AG09309 (cell line): ENCODE measurements at places on chromosomes 5 and 9.

DNA sequence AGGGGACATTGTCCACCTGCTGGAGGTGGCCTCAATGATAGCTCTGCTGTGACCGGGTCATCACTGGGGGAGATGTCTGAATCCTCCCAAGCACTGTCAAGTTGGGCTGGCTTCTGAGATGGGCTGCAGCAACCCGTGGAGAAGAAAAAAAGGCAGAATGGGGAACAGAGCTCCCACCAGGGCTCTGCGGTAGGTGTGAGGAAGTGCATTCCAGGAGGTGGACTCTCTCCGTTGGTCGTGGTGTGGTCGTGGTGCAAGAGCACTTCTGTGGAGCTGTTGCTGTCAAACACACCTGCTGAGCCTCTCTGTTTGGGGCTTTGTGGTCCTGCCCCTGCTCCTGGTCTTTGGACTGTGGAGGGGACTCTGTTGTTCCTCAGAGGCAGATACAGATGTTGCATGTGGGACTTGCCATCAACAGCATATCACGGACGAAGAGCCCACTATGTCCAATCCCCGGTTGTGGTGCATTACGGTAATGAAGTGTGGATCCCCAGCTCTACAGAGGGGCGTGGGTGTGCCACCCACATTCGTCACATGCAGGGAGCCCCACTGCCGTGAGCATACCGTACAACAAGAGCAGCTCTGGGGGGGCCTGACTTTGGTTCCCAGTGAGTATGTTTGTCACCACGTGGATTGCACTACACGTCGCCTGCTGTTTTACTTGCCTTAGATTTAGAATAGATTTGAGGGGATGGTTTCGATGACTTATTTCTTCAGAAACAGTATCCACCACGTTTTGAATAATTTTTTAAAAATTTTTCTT is 36.0 kb upstream of the PITX1 start:
- no peak for DNase-seq

- no peak for DNase-seq
These were observed 258.7 kb downstream of the SPATA31D1 start for GRCh38 chr9:82247318-82247717.

GRCh38 chr9:18543406-18544192 is 69.6 kb downstream of the ADAMTSL1 start:
- peak; percentile 72 for DNase-seq

GRCh38 chr9:88672874-88673689 is 138.1 kb downstream of the NXNL2 start:
- DNase-seq = no peak

DNA sequence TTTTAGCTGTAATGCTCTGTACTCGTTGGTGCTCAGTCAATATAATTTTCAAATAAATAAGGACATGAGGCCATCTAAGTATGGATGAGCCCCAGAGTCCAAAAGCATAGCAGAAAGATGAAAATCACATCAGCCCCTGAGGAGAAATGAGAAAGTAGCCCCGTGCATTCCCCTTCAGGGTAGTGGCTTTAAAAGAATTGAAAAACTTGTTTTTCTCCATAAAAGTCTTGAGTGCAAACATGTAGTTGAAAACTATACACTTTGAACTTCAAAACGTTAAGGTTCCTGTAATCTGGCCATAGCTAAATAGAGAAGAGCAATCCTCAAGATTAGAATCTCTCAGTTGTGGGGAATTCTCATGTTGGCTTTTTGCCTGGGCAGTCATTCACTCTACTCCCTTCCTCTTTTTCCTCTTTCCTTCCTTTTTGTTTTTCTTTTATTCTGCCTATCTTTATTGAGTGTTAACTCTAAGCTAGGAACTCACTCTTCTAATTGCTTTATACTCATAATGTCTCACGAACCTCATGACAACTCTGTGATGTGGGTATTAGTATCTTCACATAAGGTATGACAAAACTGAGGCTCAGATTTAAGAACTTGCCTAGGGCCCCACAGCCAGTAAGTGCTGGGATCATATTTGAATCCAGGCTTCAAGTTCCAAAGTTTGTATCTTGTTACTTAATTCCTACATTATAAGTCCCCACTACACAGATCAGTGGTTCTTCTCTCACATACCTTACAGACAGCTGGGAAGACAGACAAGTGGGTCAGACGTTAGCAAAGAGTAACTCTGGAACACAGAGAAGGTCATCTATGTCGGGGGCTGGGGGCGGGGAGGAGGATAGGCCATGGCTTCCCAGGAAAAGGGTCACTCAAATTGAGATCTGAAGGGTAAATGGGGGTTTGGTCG is 46.4 kb upstream of the ABCA1 start:
- DNase-seq = no peak

- DNase-seq = peak; percentile 56
These were observed 236.2 kb downstream of the SYK start for GRCh38 chr9:91037511-91038482.

- DNase-seq = no peak
These were observed 463.0 kb downstream of the CETN3 start for GRCh38 chr5:89946508-89946907.

DNA sequence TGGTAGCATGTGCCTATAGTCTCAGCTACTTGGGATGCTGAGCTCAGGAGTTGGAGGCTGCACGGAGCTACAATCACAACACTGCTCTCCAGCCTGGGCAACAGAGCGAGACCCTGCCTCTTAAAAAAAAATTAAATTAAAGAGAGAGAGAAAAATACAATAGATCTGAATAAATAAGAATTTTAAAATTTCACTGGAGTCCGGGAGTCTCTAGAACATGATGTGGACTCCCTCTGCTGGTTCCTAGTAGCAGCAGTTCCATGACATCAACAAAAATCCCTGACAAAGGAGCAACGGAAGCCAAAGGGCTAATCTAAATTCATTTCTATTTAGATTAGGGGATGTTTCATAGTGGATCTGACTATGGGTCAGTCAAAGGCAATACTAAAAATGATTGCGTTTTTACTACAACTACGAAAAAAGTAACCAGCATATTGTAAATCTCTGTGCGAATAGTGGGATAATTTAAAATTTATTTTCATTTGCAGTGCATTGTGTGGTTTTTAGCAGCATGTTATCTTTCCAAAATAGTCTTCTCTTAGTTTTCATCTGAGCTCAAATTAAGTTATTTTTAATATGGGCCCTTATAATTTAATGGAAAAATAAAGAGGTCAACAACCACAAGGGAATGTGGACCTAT is 6.7 kb downstream of the INIP start:
- DNase-seq = no peak

- DNase-seq = no peak
These were observed 95.3 kb downstream of the RGS3 start for GRCh38 chr9:113558632-113559502.

GRCh38 chr5:56278335-56278753 is 45.2 kb upstream of the ANKRD55 start:
- DNase-seq = peak; percentile 35

DNA sequence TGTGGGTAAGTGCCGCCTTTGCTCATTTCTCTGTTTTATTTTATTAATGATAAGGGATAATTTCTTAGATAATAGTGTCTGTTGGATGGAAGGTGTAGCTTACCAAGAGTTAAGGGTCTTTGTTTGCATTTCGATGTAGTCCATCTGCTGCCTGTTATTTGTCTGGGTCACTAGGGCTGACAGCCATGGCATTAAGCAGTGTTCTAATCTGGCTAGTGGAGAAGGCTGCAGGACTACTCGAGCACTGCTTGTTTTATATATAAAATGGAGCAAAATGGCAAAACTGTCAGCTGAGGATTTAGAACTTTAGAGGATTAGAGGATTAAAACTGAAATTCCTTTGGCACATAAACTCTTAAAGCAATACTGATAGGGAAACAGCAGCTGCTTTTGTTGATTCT is 67.5 kb downstream of the C7 start:
- DNase-seq = no peak

GRCh38 chr5:167296066-167296465 is 995.4 kb upstream of the WWC1 start:
- DNase-seq = no peak

DNA sequence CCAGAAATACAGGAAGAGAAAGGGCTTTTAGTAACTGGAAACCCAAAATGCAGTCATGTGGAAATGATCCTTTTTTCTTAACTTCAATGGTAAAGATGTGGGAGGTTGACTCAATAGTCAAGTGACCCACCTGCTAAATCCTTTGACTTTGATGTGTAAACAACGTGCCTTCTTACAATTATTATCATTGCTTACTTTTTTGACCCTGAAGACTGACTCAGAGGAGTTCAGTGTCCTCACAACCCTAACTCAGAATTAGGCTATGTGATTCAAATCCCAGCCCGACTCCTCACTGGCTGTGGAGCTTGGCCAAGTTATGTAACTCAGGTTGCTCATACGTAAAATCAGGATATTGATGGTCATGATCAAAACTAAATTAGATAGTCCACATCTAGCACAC is 27.9 kb downstream of the ANXA1 start:
- DNase-seq = no peak

GRCh38 chr9:132708769-132709430 is 38.6 kb downstream of the GTF3C4 start:
- no peak for DNase-seq

GRCh38 chr9:3848445-3849114 is 322.8 kb upstream of the RFX3 start:
- no peak for DNase-seq

DNA sequence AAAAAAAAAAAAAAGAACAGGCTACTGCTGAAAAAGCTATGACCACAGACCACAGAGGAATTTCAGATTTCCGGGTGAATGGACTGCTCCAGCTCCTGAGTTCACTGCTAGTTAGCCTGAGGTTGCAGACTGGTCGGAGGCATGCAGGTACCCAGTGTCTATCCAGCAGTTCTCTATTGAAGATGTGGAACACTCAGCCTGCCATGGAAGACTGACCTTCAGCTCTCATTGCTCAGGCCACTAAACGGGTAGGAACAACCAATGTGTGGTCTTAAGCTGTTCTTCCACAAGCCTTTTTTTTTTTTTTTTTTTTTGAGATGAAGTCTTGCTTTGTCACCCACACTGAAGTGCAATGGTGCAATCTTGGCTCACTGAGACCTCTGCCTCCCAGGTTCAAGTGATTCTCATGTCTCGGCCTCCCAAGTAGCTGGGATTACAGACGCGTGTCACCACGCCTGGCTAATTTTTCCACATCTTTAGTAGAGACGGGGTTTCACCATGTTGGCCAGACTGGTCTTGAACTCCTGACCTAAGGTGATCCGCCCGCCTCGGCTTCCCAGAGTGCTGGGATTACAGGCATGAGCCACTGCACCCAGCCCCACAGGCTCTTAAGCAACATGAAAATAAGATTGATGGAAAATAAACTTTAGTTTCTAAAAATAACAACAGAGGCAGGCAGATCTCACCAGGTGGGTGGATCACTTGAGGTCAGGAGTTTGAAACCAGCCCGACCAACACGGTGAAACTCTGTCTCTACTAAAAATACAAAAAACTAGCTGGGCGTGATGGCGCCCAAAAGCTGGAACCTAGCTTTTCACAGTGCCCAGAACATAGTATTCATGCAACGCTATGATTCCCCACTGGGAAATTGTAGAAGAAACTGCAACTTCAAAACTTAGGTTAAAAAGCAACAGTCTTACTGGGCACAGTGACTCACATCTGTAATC is 20.0 kb upstream of the NPM1 start:
- peak; percentile 44 for DNase-seq

GRCh38 chr5:10760096-10760920 is 726 bp downstream of the DAP start:
- peak; percentile 17 for DNase-seq

- DNase-seq = peak; percentile 13
These were observed 127.0 kb upstream of the PALM2AKAP2 start for GRCh38 chr9:109652971-109653370.

GRCh38 chr9:115689331-115689730 is 464.3 kb upstream of the PAPPA start:
- no peak for DNase-seq
